ENCODE measurements at places on chromosomes 2 and 18.

DNA sequence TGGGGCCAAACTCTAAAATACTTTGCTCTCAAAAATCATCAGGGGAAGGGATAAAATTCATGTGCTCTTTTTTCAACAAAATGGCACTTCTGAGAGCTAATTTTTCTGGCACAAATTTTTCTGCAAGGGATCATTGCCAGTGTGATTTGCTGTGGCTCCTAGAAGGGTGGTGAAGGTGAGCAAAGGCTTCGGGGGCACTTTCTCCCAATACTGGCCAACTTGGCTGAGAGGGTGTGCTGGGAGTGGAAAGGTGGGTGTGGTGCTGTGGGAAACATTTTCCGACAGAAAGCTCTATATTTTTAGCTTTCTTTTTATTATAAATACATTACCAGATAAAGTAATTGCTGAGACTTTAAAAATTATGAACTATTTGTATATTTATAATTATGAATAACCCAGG, 419 bp downstream of the SMYD1 start:
- no peak for DNase-seq

DNA sequence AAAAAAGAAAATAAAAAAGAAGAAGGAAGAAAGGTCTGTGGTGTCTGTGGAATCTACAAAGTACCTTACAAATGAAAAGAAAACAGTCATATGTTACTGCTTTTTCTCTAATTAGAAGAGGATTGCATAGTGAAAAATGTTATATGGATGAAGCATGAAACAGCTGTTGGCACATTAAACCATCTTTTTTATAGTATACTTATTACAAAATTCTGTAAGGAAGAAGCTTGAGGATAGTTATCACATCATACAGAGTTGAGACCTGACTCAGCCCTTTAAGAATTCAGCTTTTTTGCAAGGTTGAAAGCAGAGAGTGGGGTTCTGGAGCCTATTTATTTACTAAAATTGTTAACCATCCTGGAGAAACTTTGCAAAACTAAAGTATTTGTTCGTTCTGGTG, 222.7 kb downstream of the PHLPP1 start:
- no peak for DNase-seq

DNA sequence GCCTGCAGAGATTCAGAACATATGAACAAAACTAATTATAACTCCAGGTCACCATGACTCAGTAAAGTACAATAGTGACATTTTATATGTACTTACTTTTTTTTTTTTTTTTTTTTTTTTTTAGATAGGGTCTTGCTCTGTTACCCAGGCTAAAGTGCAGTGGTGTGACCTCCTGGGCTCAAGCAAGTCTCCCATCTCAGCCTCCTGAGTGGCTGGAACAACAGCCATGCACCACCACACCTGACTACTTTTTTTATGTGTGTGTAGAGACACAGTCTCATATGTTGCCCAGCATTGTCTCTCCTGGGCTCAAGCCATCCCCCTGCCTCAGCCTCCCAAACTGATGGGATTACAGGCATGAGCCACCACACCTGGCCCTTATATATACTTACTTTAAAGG, 130.7 kb upstream of the B3GNT2 start:
- no peak for DNase-seq

GRCh38 chr2:217657252-217657651, 345.5 kb downstream of the TNS1 start:
- no peak for DNase-seq

DNA sequence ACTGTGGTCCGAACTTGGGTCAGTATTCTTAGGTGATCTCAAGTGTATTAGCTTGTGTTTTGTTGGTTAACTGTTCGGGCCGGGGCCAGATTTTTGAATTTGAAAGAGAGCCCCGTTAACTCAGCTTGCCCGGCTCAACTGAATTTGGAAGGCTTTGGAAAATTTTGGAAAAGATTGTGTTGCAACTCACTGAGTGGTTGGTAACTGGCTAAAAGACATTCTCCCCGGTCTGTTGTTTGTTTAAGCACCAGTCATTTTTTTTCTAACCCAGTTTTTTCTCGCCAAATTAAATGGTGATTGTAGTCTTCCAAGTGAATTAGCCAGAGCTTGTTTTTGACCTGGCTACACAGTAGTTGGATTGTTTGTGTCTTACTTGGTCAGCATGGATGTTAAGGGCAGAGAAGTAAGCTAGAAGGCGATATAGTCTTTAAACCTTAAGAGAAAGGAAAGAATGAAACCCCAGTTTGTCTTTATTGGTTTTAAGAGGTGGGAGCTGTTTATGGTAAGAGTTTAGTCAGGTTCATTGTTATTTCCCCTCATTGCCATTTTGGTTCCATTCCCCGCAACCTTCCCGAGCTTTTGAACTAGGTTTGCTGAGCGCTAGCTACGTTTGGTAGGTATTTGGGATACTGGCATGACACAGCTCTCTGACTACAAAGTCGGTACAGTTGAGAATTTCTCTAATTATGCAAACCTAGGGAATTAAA, 2.4 kb downstream of the MAP4K4 start:
- no peak for DNase-seq

- no peak for DNase-seq
These were observed 17.7 kb downstream of the SPDYA start for GRCh38 chr2:28828382-28828781.

DNA sequence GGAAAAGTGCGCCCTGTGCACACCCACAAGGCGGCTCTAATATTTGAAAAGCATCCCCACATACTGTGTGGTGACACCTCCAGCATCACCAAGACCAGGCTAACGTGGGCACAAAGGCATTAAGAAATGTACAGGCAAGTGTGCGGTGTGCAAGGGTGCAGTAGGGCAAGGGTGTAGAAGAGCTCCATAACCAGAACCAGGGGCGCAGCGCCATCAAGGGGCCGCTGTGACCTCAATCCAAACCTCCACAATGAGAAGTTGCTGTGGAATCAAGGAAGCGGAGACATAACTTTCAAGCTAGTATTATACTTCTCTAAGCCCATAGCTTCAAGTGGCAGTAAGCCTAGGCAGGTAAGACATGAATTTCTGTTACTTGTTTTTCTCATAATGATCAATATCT, 13.0 kb downstream of the L3MBTL4 start:
- no peak for DNase-seq

- no peak for DNase-seq
These were observed 19.9 kb downstream of the PTH2R start for GRCh38 chr2:208426412-208427045.

DNA sequence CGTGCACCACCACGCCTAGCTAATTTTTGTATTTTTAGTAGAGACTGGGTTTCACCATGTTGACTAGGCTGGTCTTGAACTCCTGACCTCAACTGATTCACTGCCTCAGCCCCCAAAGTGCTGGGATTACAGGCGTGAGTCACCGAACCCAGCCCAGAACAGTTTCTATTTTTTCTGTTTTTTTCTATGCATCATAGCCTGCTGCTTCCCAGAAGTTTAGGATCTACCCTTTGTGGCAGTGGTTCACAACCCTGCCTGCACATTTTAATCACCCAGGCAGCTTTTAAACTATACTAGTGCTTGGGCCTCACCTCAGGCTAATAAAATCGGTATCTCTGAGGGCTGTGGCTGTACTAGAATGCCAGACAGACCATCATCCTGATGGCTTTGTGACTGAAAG, 39.7 kb upstream of the SOCS6 start:
- DNase-seq: no peak

GRCh38 chr2:109637749-109638570, 23.8 kb downstream of the SOWAHC start:
- no peak for DNase-seq

GRCh38 chr18:78123926-78124797, 855.5 kb upstream of the SALL3 start:
- no peak for DNase-seq

- DNase-seq: peak; percentile 28
These were observed 194.8 kb downstream of the ZEB2 start for GRCh38 chr2:144325086-144325485.

GRCh38 chr18:36449451-36449850, 151.9 kb downstream of the FHOD3 start:
- no peak for DNase-seq

All from stimulated activated CD4-positive, alpha-beta T cell treated with anti-CD3 and anti-CD28 coated beads, TNF-alpha, amount 100 ng/mL, for 24 hours (primary cell).